Epithelial cell of alveolus of lung (primary cell): ENCODE measurements at places on chromosomes 5 and 9. TPM values are rescaled to one million over a fixed set of nuclear protein-coding genes. Genes with fewer than 3 reads are reported as not detected.

The ANKRD55 gene
- total RNA-seq, result 0.40 TPM in 1 of 2 replicates, not detected in the other

The CORO2A gene
- total RNA-seq, result 0.32 and 2.1 TPM in 2 replicates

The MORN5 gene
- total RNA-seq, result not detected in 2 replicates

The SOX30 gene
- total RNA-seq, result not detected in 2 replicates

The NPR3 gene
- total RNA-seq, result 2.7 and 26.7 TPM in 2 replicates

The C6 gene
- 1.2 TPM in 1 of 2 replicates, not detected in the other for total RNA-seq

The C1QTNF3 gene
- total RNA-seq, result 0.13 and 0.64 TPM in 2 replicates

The RNF145 gene
- total RNA-seq, result 60.0 and 72.1 TPM in 2 replicates

The NDST1 gene
- total RNA-seq, result 76.7 and 92.8 TPM in 2 replicates

The ADCY2 gene
- total RNA-seq, result under 0.01 and 0.08 TPM in 2 replicates

The RHOBTB3 gene
- 117 and 224 TPM in 2 replicates for total RNA-seq

The MTX3 gene
- 7.1 and 13.3 TPM in 2 replicates for total RNA-seq

The PCDHGC4 gene
- 0.13 and 3.1 TPM in 2 replicates for total RNA-seq

The SELENOP gene
- 11.5 and 335 TPM in 2 replicates for total RNA-seq

The PCDHB15 gene
- under 0.01 and 0.48 TPM in 2 replicates for total RNA-seq

The NTRK2 gene
- total RNA-seq, result not detected in 2 replicates
